ENCODE measurements at places on chromosomes 5 and 9.

GRCh38 chr5:67166460-67167285, 29.9 kb downstream of the CD180 start:
- no peak for DNase-seq

- DNase-seq, result no peak
Measured at GRCh38 chr5:110707260-110707844, 19.1 kb downstream of the TMEM232 start.

DNA sequence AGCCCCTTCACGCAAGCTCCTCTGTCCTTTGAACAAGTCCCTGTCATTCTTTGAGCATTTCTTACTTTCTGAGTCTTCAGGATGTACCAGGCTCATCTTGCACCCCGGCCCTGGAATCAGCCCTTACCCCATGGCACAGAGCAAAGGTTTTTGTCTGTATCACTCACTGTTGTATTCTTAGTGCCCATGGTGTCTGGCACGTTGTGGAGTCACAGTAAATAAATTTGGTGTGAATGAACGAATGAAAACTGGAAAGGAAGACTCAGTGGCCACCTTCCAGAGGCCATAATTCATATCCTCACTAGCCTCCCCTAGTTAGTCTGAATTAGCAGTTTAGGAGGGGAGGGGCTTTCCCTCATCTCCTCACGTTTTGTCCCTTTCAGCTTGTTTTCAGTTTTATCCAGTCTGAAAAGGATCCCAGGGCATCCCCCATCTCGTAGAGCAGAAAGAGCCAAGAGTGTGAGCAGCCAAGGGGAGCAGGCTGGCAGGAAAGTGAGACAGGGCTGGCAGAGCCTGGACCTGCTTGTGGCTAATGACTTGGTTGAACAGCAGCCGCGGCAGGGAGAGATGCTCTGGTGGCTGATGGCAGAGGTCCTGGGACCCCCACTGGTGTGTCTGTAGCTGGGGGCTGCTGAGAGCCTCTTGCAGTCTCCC, 42.7 kb downstream of the ZNF618 start:
- no peak for DNase-seq

GRCh38 chr9:19642256-19642655, 146.6 kb downstream of the SLC24A2 start:
- no peak for DNase-seq

GRCh38 chr9:107316795-107317661, 33.9 kb downstream of the RAD23B start:
- DNase-seq, result no peak

- no peak for DNase-seq
Measured at GRCh38 chr5:96683392-96683791, 21.2 kb downstream of the CAST start.
